ENCODE measurements at places on chromosomes 13 and 19.

GRCh38 chr13:67792151-67792676, 562.1 kb upstream of the PCDH9 start:
- DNase-seq = no peak

- DNase-seq = no peak
Measured at GRCh38 chr13:25874064-25874737, 177.6 kb downstream of the SHISA2 start.

GRCh38 chr13:41812237-41812636, 148.7 kb downstream of the VWA8 start:
- no peak for DNase-seq

DNA sequence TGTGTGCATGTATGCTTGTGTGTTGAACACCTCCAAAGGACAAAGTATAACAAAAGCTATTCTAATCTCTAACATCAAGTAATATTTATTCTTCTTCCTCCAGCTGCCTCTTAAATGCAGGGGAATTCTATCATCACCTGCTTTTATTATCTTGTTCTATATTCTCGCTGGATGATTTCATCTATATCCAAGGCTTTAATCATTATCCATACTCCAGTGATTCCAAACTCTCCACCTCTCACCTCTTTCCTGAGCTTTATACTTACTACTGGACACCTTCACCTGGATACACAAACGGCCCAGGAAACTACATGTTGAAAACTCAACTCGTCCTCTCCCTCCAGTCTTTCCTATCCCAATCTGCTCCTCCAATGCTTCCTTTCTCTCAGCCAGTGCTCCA, 418.6 kb downstream of the KLF5 start:
- DNase-seq = no peak

DNA sequence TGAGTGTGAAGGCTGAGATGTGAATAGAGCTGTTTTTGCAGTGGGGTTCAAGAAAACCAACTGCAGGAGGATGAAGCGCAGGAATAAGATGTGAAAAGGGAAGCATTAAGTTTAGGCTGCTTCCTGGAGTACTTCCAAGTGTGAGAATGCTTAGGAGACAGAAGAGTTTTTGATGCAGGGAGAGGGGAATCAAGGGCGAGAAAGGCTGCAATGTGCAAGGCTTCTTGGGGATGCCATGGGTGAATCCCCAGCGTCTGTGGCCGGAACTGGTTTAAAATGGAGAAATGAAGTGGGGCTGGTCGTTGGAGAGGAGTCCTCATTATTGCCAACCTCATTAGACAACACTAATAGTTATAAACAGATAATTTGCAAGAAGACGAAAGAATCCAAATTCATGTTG, 764.9 kb downstream of the LIG4 start:
- DNase-seq = no peak

DNA sequence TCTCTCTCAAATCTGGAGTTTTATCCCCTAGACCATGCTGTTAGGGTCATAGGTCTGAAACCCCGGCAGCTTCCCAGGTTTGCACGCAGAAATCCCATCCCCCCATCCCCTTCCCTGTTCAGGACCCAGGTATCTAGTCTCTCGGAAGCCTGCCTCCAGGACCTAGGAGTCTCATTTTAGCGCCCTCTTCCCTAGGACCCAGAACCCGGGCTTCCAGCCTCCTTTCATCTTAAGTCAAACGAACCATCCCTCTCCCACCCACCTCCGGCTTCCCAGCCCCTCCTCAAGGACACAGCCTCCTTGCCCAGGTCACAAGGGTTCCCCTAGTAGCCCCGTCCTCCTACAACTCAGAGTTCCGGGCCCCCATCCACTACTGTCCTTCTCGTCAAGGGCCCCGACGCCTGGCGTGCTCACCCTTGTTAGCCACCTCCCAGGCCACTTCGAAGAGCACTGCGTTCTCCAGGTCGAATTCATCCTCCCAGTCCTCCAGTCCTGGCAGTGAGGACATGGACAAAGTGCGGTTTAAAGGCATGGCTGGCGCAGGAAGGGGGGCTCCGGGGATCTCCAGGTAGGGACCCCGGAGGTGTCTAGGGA, 431 bp downstream of the GYS1 start:
- DNase-seq = no peak

DNA sequence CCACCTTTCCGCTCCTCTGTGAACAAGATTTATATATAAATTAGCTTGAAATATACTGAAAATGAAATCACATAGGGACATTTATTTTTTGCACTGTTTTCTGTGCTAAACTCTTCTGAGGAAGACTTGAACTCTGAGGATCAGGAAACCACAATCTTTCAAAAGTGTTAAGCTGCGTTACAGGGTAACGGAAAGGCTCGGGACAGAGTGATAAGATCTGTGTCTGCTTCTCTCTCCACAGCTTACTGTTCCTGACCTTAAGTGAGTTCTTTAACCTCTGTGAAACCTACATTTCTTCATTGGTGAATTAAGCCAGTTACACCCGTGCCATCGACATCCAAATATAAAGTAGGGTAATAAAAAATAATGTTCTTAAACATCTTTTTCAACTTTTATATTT, 38.9 kb downstream of the DACH1 start:
- DNase-seq = no peak

GRCh38 chr13:64556376-64556775, 2673.8 kb downstream of the PCDH9 start:
- DNase-seq = no peak

Data from stimulated activated CD8-positive, alpha-beta memory T cell treated with anti-CD3 and anti-CD28 coated beads, Interleukin-7, amount 100 ng/mL, for 1 hour (primary cell).